ENCODE measurements at places on chromosomes 16 and 17.

- peaks cover 57% of the 10 kb centered on the region for H3K36me3 ChIP-seq
- no peak overlapping the region for H3K27ac ChIP-seq
- H3K4me1 ChIP-seq: no peaks in the 10 kb centered on the region
Observed at GRCh38 chr17:28878981-28879380, 18.6 kb downstream of the FLOT2 start.

GRCh38 chr16:84074721-84075120, 32.1 kb upstream of the SLC38A8 start:
- DNase-seq: no peak
- no peaks in the 10 kb centered on the region for H3K4me1 ChIP-seq
- H3K4me3 ChIP-seq: no peak overlapping the region
- peaks cover 76% of the 10 kb centered on the region for H3K36me3 ChIP-seq
- no peak overlapping the region for H3K27ac ChIP-seq
- no peaks in the 10 kb centered on the region for H3K27me3 ChIP-seq

- no peaks in the 10 kb centered on the region for H3K4me1 ChIP-seq
- H3K36me3 ChIP-seq: peaks cover 94% of the 10 kb centered on the region
- no peak overlapping the region for H3K27ac ChIP-seq
- DNase-seq: no peak
- no peaks in the 10 kb centered on the region for H3K27me3 ChIP-seq
Observed at GRCh38 chr16:4383591-4384444, 12.2 kb downstream of the VASN start.

DNA sequence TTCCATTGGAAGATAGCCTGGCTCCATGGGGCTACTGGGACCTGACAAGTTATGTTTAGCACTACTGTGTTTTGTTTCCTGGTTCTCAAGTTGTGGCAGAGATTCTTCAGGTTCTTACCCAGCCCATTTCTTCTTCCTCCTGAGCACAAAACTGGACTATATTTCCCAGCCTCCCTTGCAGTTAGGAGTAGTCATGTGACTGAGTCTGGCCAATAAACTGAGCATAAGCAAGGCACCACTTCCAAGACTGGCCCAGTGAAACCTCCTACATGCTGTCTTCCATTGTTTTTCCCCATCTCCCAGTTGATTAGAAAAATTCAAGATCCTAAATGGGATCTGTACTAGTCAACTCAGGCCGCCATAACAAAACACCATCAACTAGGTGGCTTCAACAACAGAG, 28.2 kb upstream of the RBBP6 start:
- H3K4me3 ChIP-seq: no peak overlapping the region
- no peaks in the 10 kb centered on the region for H3K36me3 ChIP-seq
- H3K4me1 ChIP-seq: no peaks in the 10 kb centered on the region
- H3K27ac ChIP-seq: no peak overlapping the region
- no peak for DNase-seq
- no peaks in the 10 kb centered on the region for H3K27me3 ChIP-seq

- H3K27ac ChIP-seq: peak overlapping the region; percentile 87
- no peak overlapping the region for H3K4me3 ChIP-seq
- H3K27me3 ChIP-seq: no peaks in the 10 kb centered on the region
- H3K36me3 ChIP-seq: peaks cover 12% of the 10 kb centered on the region
- DNase-seq: no peak
Observed at GRCh38 chr17:76273445-76274111, 8.4 kb downstream of the UBALD2 start.

DNA sequence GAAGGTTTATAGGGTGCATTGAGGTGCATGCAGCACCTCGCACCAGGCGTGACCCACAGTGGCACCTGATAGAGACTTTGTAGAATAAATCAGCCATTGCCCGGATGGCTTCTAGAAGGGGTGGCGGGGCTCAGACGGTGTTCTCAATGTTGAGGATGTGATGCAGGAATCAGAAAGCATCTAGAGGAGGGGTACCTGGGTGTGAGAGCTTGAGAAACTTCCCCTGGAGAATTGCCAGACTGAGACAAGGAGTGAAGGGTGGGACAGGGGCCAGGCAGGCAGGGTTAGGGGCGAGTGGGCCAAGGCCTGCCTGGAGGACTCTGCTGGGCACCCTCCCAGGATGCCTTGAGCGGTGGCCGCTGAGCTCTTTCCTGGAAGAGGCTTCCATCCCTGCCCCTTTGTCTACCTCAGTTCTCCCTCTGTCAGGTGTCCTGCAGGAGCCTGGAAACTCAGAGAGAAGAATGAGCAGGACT, 9.3 kb upstream of the ADGRG1 start:
- no peak overlapping the region for H3K27ac ChIP-seq
- DNase-seq: no peak
- no peak overlapping the region for H3K4me3 ChIP-seq
- no peaks in the 10 kb centered on the region for H3K4me1 ChIP-seq
- H3K27me3 ChIP-seq: no peaks in the 10 kb centered on the region

All from effector memory CD4-positive, alpha-beta T cell (primary cell).